Fibroblast of upper back skin (primary cell): ENCODE measurements at places on chromosomes 16 and 17.

- no peak for DNase-seq
Measured at GRCh38 chr16:48956620-48957019, 325.0 kb downstream of the CBLN1 start.

GRCh38 chr16:15051387-15051951 lies 4.4 kb downstream of the NTAN1 start:
- no peak for DNase-seq

GRCh38 chr16:680967-681745 lies 946 bp downstream of the STUB1 start:
- peak; percentile 20 for DNase-seq

- no peak for DNase-seq
Measured at GRCh38 chr17:82846061-82846691, 6.4 kb upstream of the ZNF750 start.

GRCh38 chr17:15377200-15377599 lies 35.8 kb upstream of the TEKT3 start:
- DNase-seq: peak; percentile 58

GRCh38 chr16:71357681-71358080 lies 842 bp upstream of the CALB2 start:
- DNase-seq: no peak

GRCh38 chr17:46764709-46765401 lies 53.6 kb downstream of the WNT3 start:
- DNase-seq: peak; percentile 93

- no peak for DNase-seq
Measured at GRCh38 chr17:51245535-51245934, 14.3 kb downstream of the MBTD1 start.

GRCh38 chr17:81095383-81095762 lies 60.4 kb downstream of the BAIAP2 start:
- DNase-seq: peak; percentile 4

DNA sequence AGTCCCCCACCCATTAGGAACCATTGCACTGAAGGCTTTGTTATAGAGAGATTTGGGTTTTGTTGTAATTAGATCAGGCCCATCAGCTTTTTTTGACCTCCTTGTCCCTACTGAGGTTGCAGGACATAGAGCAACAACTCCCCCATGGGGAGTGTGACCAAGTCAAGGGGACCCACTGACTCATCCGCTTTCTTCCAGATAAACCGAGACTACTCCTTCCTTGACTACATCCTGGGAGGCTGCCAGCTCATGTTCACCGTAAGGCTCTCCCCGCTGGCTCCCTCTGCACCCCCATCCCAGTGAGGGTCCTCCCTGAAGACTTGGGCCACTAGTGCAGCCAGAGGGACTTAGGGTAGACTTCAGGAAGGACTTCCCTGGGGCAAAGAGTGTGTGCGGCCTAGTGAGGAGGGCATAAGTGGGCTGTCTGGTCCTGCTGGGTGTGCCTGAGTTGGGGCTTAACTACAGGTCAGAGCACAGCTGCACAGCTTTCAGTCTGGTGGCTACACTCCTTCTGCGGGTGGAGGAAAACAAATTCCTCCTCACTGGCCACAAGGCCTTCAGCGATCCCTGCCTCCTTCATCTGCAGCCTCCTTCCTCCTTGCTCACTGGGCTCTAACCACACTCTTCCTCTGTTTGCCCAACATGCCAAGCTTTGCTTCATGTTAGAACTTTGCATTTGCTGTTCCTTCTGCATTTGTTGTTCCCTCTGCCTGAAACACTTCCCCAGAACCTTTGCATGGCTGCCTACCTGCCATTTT lies 31.0 kb downstream of the CPNE2 start:
- DNase-seq: no peak

- no peak for DNase-seq
Measured at GRCh38 chr16:79130616-79131015, 469.9 kb downstream of the MAF start.
